WTC11 (cell line): ENCODE measurements at places on chromosomes 6 and 20.

DNA sequence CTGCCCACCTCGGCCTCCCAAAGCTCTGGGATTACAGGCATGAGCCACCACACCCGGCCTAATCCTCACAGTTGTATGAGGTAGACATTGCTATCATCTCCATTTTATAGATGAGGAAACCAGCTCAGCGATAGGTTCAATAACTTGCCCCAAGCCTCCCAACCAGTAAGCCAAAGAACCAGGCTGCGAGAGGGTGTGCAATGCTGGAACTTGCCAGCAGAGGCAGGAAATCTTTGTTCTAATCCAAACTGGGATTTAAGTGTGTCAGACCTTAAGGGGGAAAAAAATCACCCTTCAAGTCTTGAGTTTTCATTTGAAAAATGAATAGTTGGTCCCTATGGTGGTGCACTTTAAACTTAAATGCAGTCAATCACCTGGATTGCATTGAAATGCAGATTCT is 20.1 kb upstream of the RNGTT start:
- peak; percentile 54 for DNase-seq

GRCh38 chr6:89843070-89843469 is 13.4 kb downstream of the CASP8AP2 start:
- DNase-seq: no peak

DNA sequence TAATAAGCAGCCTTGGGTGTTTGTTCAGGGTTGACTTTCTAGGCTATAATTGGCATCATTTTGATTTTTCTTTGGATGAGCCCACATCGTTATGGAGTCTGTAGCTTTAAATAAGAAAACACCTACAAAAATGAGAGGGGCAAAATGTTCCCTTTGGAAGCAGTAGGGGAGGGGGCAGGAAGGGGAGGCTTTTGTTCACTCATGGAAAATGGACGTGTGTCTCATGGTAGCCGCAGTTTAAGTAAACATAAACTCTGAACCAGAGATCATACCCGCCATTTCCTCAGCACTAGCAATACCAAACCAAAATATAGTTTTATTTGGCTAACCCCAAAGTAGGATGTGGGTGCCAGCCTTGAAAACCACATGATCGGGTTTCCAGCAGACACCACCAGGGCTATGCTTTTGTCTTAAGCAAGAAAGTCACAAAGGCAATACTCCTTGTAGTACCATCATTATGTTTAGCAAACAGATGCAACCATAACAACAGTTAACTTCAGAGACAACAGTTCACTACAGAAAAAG is 572.5 kb upstream of the JAG1 start:
- DNase-seq: no peak

GRCh38 chr6:33080127-33081089 is 4.6 kb downstream of the HLA-DPB1 start:
- peak; percentile 77 for DNase-seq

GRCh38 chr6:85764844-85765243 is 122.2 kb upstream of the SYNCRIP start:
- no peak for DNase-seq

DNA sequence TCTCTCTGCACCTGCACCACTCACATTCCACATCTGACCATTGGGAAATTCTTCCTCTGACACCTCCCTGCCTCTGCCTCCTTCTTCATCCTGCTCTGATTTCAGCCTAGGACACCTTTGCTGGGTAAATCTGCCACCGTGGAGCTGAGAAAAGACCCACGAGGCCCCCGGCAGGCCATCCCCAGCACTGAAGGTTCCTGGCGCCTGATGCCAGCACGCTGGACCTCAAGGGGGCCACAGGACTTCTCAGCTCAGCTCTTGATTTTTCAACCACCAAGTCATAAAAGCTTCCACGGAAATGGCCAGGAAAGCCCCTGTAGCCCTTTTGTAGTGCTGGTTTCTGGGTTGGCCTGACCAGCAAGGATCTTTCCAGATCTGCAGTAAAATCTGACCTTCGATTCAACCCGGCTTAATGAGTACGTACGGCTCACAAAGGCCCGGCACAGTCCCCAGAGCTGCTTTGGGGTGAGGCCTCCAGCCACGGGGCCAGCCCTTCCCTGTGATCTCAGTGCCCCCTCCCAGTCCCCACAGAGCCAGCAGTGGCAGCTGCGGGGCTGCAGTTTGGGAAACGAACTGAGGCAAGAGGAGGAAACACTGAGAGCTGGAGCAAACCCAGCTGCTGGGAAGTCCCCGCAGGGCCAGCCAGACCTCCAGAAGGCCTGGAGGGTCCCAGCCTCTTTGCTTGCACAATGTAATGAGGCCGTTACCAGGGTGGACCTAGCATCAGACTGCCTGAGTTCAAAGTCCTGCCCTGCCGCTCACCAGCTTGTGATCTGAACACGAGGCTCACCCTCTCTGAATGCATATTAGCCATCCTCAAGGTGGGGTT is 157.5 kb downstream of the BMP7 start:
- DNase-seq: no peak

GRCh38 chr6:2732503-2733089 is 18.1 kb downstream of the MYLK4 start:
- no peak for DNase-seq

GRCh38 chr6:149213829-149214228 is 103.7 kb upstream of the TAB2 start:
- no peak for DNase-seq

- DNase-seq: no peak
Observed at GRCh38 chr6:52049252-52050050, 38.0 kb downstream of the PKHD1 start.
